ENCODE measurements at places on chromosomes 16 and 17.

GRCh38 chr16:61182391-61182790 is 853.8 kb downstream of the CDH8 start:
- DNase-seq: no peak

DNA sequence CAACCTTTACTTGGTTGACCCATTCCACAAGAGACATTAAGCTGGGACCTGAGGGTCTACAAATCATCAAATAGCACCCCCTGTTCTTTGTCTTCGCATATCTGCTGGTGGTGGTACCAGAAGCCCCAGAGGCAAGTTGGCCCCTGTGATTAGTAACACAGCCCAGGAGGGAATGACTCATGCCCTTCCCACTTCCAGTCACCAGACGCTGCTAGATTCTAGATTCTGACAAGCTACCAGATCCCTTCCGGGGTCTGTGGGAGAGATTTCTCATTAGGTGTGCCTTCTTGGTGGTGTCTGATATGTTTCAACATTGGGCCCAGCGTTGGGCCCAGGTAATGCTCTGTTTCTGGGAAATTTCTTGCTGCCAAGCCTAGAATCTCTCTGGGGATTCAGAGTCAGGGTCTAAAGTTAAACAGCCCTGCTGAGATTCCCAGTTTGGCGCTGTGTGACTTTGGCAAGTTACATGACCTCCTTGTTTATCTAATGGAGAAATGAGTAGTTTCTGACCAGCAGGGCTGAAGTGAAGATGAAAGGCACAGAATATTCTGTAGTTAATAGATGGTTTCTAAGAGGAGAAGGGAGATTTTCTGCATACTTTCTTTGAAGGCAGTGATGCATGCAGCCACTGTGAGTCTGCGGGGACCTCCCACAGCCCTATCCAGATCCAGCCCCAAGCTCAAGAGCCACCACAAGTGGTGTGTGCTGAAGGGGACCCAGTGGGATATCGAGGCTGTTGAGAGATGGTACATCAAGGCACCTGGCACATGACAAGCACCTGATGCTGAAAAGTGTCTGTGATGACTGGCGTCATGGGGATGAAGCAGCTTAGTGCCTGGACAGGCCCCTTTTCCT is 3.9 kb downstream of the TRPV2 start:
- DNase-seq: peak; percentile 83

DNA sequence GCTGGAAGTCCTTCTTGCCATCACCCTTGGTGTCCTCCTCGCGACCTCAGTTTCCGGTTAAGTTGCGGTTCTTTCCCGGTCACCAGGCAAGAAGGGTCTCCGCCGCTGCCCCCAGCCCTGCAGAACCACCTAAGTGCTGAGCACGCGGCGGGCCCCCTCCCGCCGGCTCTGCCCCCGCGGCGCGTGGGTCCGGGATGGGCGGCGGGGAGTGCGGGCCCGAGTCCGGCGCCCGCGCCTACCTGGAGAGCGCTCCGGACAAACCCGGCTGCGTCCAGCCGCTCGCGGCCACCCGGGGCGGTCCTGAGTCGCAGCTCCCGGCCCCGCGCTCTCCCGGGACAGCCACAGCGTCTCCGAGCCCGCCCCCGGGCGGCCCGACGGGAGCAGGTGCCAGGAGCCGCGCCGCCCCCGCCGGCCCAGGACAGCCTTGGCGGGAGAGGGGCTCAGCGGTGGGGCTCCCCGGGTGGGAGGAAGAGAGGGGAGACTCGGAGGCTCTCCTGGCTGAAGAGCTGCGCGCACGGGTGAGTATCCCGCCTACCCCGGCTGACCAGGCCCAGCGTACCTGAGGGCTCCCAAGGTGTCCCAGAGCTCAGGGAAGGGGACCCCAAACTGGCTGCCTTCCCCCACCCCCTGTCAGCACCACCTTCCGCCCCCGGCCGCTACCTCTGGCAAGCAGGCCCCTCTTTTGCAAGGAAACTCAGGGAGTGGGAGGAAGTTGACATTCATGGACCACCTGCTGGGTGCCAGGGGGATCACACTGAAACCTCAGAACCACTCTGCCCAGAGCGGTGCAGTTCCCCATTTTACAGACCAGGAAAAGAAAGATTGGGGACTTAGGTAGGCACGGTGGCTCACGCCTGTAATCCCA is 22.2 kb upstream of the C17orf113 start:
- DNase-seq: no peak

- no peak for DNase-seq
Observed at GRCh38 chr17:1793447-1793806, 31.6 kb downstream of the SERPINF1 start.
